Hematopoietic multipotent progenitor cell (in vitro differentiated cells): ENCODE measurements at places on chromosomes 2 and 18.
A peak's percentile ranks its signal among the peaks of the same experiment; 100 is the strongest.

DNA sequence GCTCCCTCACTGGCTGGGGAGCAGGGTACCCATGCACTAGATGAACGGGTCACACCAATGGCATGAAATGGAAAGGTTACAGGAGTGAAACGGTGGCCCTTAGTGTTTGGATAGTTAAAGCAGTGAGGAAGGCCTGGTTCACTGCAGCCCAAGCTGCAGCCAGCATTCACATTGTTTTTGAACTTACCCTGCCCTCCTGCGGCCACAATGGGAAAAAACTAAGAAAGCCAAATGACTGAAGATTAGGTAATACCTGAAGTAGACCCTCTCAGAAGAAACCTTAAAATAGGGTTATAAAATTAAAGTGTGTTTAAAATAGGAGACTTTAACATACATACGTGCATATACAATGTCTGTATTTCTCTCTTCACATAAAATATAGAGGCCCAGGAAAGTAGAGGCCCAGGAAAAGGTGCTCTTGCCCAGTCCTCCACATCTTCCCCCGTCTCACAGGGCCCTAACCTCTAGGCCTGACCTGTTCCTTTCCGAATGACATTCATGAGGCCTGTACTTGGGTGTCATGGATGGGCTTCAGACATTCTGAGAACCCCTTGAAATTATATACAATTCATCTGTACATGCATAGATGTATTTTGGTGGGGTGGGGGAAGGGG is 33.3 kb downstream of the DOK1 start:
- DNase-seq, result peak; percentile 87

DNA sequence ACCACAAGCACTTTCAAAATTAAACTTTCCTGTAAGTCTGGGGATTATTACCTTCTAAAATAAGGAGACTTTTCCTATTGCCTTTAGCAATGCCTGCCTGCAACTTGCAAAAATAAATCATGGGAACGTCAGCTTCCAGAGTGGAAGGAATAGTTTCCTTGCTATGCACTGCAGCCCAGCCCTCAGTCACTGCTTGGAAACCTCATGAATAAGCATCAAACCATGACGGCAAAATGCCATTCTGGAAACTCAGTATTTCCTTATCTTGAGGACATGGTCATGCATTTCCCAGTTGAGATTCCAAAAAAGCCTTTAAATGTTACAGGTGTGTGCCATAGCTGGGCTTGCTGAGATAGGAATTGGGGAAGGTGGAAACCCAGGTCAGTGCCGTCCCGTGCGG is 84.2 kb upstream of the OTOS start:
- no peak for DNase-seq

DNA sequence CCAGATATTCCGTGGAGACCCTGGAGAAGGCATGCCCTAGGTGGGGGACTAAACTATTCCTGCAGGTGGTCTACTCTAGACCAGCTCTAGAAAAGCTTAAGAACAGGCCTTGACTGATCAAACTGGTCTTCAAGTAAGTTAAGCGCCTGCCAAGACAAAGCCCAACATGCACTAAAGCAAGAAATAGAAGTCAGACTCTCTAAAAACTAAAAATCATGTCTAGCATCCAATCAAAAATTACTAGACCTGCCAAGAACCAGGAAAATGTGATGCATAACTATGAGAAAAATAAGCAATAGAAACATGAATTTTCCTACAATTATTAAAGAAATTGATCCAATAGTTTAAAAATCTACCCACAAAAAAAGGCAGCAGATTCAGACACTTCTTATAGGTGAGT is 13.6 kb downstream of the KIF1A start:
- no peak for DNase-seq

DNA sequence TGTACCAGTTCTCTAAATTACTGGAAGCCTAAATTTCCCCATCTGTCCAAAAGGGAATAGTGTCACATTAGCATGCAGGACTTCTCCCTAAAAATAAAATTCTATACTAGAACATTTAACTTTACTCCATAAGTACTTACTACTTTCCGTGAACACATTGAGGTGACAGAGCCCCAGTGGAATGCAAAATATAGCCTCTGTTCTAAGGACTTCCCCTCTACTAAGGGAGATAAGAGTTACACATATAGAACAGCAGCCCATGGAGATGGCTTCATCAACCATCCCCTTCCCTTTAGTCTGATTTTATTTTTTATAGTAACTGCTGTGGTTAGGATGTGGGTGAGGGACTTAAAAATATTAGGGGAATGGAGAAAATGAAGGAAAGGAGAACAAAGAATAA is 68.9 kb upstream of the STPG4 start:
- no peak for DNase-seq

DNA sequence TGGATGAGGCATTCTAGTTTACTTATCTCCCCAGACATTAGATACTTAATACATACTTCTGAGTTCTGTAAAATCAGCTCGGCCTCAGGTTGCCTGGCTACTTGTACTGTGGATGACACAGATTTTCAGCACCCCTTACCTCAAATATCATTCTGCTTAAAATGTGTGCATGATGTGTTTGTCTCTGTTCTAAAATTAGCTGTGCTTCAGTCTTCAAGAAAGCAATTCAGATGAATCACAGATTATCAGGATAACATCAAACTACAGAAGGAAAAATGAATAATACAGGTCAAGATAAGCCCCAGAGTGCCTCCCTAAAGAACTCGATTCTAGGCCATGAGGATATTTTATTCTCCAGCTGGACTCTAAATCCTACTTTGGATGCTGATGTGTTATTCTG is 21.3 kb upstream of the MAPRE2 start:
- no peak for DNase-seq

- DNase-seq, result no peak
Observed at GRCh38 chr2:38739524-38739923, 11.6 kb downstream of the SRSF7 start.

DNA sequence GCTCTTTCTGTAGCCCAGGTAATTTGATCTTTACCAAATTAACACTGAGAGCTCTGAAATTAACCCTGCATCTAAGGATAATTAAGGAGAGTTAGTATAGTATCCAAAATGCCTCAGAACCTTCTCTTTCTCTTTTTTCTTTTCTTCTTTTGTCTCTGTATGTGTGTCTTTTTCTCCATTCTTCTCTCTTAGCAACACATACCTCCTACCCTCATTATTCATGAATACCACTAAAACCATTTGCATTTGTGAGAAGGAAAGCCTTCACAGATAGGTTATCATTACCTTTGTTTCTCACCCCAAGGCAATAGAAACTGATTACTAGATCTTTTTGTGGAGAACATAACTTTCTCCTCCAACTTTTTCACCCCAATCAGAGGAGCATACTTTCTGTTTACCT is 376.5 kb upstream of the NXPH2 start:
- DNase-seq, result no peak

DNA sequence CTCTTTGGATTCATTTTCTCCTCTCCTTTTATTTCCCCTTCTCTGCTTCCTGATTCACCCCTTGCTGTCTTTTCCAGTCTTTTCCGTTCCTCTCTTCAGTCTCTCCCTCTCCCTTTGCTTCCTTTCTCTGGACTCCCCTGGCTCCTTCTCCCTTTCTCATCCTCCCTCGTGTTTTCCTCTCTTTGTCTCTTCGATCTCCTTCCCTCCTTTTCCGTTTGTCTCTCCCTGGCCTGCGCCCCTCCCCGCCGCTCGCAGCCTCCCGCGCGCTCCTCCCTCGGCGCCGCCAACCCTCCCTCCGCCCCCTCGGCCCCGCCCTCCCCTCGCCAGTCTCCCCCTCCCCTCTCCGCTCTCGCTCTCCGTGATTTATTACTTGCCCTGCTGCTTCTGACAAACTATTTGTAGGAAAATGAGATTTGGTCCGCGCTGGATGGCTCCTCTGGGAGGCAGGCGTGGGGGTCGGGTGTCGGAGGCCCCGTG is 46.0 kb upstream of the PAX8 start:
- DNase-seq, result no peak

- DNase-seq, result no peak
Observed at GRCh38 chr18:49237031-49237430, 223.4 kb downstream of the DYM start.

DNA sequence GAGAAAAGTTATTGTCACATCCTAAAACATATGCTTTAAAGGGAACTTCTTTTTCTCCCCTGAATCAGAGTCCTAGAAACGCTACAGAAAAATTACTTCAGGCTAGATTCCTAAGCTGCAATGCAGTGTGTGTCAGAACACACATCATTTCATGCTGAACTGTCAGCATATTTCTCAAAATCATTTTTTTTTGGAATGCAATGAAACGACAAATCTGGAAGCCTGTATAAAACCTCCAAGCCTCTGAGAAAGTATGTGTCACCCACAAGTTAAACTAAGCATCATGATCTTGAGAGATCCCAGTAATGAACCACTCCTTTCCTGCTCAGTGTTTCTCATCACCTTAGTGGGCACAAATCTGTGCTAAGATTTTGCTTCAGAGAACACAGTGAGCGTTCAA is 276.2 kb downstream of the ZNF521 start:
- DNase-seq, result no peak

- no peak for DNase-seq
Observed at GRCh38 chr2:156242874-156243273, 89.6 kb downstream of the NR4A2 start.

- DNase-seq, result no peak
Observed at GRCh38 chr2:110713513-110714362, 18.6 kb upstream of the ACOXL start.

DNA sequence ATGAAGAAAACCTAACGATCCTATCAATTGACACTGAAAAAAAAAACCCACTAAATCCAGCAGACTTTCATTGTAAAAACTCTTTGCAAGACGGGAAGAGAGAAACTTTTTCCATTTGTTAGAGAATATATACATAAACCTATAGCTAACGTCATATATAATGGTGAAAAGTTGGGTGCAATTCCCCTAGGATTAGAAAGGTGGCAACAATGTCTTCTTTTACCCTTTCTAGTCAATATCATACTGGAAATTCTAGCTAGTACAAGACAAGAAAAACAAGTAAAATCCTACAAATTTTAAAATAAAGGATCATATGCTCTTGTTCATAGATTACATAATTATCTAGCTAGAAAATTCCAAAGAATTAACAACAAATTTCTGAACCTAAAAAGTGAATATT is 1596.5 kb upstream of the LRRTM1 start:
- no peak for DNase-seq
